ENCODE measurements at places on chromosomes 3 and 15.
A peak's percentile ranks its signal among the peaks of the same experiment; 100 is the strongest.

GRCh38 chr3:41265011-41265545, 65.8 kb downstream of the CTNNB1 start:
- DNase-seq = no peak

DNA sequence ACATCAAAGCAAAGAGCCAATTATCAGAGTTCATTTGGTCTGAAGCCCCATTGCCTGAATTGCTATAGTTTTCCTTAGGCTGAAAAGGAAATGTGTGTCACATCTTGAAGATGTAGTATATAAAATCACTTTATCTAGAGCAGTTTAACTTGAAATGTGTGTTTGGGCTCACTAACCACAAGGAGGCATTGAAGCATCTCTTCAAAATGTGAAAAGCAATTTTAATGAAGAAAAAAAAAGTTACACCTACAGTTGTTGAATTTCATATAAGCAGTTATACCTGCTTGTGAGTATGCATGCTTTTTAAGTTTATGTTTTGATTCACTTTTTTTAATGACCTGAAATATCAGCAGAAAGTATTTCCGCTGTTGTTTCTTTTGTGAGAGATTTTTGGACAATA, 129.3 kb downstream of the IQCH start:
- DNase-seq = no peak

DNA sequence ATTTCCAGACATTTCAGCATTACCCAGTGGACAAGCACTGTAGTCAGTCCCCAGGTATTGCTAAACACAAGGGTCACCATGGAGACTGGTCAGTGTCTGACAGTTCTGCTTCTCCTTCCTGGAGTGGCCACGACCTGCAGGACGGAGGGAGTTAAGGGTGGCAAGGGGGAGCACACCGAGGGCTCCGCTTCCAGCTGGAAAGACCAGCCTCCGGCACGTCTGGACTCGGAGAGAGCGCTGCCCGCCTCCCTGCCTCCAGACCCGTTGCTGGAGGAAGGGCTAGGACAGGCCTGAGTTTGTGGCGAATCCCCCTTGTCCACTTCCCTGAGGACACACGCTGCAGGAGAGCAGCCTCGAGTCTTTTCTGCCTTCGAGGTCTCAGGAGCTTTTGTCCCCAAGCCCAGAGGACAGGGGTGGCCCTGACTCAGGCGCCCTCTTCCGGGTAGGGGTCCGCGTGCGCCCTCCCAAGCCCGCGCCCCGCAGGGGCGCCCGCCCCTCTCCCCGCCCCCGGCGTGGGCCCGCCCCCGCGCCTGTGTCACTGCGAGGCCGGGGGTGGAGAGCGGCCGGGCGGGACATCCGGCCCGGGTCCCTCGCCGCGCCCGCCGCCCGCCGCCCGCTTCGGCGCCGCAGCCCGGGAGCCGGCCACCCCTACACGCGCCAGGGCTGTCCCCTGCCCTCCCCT, at the start of gene CHST14:
Gene CHST14, plus strand, starts transcription at position 562 of the 682 bp plus-strand sequence. CDS start 230 bp downstream, outside the sequence.
- DNase-seq = no peak

- no peak for DNase-seq
These were observed 32.3 kb upstream of the CYP11A1 start for GRCh38 chr15:74399511-74400312.

GRCh38 chr15:80832686-80833085, 53.5 kb downstream of the CEMIP start:
- DNase-seq = no peak

DNA sequence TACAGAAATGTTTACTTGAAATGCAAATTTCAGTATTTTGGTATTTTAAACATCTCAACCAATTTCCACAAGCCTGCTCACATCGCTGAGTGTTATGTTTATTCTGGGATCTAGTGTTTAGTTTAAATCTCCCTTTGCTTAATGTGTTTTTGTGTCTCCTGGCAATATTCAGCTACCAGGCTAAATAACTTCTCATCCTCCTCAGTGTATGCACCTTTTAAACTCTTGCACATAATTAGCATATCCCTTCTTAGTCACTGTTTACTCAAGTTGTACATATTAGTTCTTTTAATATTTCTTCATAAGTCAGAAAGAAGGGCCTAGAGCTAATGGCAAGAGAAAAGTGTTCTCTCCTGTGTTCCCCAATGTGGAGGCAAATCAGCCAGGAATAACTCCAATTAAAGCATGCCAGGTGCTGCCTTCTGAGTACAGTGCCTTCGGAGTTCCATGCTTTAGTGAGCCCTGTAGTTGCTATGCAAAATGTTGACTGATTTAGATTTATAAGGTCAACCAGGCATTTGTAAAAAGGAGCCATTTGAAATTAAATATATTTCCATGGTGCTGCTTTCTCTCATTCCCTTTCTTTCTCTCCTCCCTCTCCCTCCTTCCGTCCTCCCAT, 234.3 kb downstream of the GAP43 start:
- no peak for DNase-seq

DNA sequence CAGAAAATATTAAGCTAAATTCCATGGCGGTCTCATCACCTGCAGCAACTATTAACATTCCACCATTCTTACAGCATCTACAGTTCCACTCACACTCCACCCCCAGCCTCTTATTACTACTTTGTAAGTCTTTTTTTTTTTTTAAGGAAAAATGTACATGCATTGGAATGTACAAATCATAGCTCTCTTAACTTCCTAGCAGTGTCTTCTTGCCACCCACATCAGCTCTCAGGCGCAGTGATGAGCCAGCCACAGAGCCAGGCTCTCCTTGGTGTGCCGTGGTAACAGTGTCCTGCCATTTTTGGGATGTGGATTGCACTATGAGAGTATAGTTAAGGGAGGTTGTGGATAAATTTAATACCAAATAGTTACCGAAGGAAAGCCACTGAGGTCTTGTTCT, 17.8 kb downstream of the ABHD17C start:
- DNase-seq = no peak

DNA sequence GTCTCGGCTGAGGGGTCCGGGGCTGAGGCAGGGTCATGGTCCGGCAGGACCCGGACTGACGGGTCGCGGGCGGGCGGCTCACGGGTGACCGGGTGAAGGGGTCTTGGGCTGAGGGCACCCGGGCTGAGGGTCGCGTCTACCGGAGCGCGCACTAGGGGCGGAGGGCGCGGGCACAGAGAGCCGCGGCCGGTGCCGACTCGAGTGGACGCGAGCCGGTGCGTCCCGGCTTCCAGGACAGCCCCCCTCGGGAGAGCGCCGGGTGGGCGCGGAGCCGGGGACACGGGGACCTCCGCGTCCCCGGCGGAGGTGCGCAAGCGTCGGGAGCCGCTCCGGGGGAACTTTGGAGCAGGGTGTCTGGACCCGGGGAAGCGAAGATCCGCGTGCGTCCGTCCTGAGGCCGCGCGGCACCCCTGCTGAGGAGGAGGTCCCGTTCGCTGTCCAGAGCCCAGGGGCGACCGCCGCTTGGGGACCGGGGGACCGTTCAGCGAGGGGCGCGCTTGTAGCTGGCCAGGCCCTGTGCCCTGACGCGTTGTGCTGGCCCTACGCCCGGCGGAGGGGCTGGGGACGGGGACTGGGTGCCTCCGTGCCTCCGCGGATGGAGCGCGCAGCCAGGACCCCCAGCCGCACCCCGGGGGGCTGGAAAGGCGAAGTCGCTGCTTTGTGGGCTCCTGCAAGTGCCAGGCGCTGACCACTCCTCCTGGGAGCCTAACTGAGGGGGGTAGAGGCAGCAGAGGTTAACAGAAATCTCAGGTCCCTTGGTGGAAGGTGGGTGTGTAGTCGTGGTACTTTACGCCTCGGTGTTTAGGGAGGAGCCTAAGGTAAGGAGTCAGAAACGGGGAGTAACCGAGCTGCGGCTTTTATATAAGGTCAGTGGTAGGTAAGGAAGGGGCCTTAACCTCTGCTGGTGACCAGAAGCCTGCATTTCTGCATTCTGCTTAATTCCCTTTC, at the start of gene PPARG:
Gene PPARG, plus strand, starts transcription at position 889 of the 948 bp plus-strand sequence. CDS start 90,642 bp downstream, outside the sequence.
- no peak for DNase-seq

DNA sequence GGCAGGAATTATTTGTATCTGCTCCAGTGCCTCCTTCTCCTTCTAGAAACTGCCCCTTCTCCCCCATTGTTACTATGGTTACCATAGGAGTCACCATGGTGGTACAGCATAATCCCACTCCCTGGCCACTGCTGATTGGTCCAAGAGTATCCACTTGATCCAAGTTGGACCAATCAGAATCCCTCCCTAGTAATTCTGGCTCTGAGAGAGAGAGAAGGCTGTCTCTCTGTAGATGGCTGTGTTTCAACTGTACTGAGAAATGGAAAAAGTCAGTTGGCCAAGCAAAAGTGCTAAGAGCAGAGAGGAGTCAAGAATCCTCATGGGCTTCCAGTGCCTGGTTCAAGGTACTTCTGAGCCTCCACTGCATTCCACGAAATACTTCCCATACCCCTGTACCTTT, 120.6 kb upstream of the SPATA12 start:
- DNase-seq = no peak

GRCh38 chr3:197613199-197613598, 57.4 kb upstream of the BDH1 start:
- DNase-seq = no peak

DNA sequence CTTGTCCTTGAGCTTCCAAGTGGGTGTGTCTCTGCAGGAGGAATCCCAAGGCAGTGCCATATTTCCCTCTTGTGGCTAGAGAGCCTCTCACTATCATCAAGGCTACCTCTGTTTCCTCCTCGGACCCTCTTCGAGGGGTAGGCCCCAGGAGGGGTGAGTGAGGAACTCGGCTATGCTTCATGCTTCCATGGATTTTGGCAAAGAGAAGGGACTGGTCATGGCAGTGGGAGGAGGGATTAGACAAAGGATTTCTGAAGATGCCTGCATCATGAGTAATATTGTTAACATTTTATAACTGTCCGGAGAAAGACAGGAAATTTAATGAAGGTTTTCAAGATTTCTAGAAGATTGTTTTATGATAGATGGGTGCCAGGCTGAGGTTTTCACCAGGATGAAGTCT, 241.5 kb downstream of the CLSTN2 start:
- DNase-seq = peak; percentile 18

DNA sequence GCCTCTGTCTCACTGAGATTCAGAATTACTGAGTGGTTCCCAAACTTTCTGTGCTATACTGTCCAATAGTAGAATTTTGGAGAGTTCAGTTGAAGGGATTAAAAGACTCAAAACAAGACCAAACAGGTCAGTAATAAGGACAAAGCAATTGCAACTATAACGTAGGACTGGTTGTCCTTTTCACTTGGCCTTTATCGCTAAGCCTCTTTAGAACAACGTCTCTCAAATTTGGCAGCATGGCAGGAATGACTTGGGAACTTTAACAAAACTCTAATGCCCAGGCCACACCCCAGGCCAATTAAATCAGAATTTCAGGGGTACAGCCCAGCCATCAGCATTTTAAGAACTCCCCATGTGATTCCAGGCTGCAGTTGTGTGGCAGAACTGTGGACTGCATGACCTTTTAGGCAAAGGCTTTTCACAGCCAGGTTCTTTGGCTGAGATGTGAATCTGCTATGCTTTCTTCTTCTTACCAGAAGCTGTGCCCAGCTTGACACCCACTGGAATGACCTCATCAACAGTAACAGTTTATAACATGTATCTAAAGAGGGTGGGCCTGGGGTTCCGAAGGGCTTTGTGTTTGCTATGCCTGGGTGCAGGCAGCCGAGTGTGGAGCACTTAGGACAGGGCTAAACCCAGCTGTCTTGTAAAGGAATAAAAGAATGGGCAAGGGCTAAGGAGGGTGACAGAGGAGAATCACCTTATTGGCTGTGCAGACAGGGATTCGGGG, 226.2 kb upstream of the PRICKLE2 start:
- DNase-seq = no peak

- peak; percentile 63 for DNase-seq
These were observed 542.9 kb downstream of the FHIT start for GRCh38 chr3:60708191-60708975.

- DNase-seq = peak; percentile 67
These were observed 23.6 kb downstream of the CCR1 start for GRCh38 chr3:46184469-46184868.

- DNase-seq = no peak
These were observed 70.9 kb downstream of the AAGAB start for GRCh38 chr15:67183443-67184169.

GRCh38 chr3:107927361-107928083, 163.3 kb downstream of the CD47 start:
- no peak for DNase-seq

DNA sequence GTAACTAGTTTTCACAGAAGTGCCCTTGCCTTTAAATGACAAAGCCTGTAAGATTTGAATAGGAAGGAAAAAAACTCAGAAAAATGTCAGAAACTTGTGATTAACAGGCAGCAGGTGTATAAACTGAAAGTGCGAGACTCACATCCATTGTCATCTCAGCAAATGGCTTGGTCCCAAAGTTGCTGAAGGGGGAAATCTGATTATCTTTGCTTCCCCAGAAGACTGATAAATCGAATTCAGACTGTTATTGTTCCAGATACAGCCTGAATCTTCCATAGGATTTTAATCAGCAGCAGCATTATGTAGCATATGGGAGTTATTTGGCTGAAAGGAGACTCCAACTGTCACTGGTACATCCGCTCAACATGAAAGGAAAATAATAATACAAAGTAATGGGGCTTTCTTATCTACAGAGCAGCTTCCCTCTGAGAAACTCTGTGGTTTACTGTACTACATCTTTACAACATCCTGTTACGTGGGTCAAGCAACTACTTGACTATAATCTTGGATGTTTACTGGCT, 550.4 kb upstream of the CCDC54 start:
- DNase-seq = no peak

DNA sequence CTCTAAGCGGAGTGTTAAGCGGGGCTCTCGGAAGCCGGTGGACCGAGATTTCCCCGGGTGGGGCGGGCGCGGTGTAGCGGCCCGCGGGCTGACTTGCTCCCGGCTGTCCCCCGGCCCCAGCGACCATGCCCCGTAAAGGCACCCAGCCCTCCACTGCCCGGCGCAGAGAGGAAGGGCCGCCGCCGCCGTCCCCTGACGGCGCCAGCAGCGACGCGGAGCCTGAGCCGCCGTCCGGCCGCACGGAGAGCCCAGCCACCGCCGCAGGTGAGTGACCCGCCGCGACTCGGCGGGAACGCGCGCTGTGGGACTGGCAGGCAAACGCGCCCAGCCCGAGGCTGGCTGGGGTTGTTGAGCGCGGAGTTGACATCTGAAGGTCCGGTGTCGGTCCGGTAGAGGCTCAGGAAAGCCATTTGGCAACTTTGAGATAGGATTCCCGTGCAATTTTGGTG, 1.3 kb downstream of the SMC4 start:
- no peak for DNase-seq

- no peak for DNase-seq
These were observed 3.9 kb upstream of the PXYLP1 start for GRCh38 chr3:141227752-141228151.

- DNase-seq = no peak
These were observed 122.0 kb downstream of the WDR76 start for GRCh38 chr15:43948691-43949325.
